IPS DF 19.7 (cell line): ENCODE measurements at places on chromosomes 11 and 22.

DNA sequence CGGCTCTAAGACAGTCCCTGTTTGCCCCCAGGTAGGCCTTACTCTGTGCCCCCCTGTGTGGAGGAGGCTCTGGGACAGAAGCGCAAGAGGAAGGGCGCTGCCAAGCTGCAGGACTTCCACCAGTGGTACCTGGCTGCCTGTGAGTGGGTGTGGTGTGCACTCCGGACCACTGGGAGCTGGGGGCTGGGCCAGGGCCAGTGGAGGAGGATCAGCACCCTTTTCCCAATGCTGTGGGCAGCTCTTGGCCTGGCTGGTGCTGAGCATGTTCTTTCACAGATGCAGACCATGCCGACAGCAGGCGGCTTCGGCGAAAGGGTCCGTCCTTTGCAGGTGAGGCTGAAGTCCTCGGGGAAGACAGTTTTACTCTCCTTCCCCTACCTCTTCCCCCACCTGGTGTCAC lies 3.7 kb downstream of the SCO2 start:
- no peak for DNase-seq

DNA sequence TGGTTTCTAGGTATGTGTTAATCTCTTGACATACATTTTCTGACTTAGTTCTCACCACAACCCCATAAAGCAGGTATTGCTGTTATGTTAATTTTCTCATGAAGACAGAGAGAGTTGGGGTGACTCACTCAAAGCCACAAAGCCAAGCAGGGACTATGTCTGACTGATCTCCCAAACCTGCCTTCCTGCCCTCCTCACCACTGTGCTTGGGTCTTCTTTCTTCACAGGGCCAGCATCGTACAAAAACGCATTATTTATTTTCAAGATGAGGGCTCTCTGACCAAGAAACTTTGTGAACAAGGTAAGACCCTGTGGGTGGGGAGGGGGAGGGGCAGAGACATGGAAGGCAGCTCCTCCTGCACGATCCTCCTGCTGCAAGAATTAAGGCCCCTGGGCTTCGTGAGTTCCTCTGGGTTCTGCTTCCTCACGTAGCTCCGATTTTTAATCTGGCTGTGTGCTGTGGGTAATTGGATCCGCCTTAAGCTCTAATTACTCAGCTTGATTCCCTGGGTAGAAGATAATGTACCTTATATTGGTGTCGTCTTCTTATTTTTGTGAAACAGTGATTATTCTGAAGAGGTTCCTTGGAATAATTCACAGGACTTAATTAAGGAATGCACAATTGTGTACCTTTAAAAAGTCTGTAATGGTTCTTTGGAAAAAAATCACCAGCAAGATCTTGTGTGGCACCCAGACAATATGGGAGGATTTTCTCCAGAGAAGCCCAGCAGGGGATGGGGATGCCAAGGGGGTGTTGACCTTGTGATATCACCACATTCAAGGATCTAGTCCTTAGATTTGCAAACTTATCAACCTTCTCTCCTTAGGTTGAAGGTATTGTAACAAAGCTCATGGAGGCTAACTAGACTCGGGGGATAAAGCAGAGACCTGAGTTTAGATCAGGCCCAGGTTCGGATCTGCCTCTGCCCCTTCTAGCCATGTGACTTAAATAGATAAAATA lies 112.9 kb downstream of the SPON1 start:
- DNase-seq: no peak

DNA sequence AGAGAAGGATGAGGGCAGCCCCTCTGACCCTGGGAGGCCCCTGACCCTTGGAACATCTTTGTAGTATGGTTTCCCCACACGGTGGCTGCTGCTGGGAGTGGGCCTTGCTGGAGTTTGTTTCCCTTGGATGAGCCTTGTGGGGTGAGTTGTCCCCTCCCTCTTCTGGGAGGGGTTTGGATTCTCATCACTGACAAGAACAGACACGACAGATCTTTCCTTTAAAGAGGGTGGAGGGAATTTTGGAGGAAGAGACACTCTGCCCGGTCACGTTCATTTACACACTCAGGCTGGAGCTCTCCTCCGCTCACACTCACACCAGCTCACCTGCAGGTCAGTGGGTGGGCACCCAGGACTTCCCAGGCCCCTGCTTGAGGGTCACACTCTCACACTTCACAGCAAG lies 31.7 kb downstream of the POU2F3 start:
- no peak for DNase-seq

GRCh38 chr11:1481861-1482441 lies 4.6 kb downstream of the MOB2 start:
- DNase-seq: no peak
